ENCODE measurements at places on chromosomes 5 and 9.

DNA sequence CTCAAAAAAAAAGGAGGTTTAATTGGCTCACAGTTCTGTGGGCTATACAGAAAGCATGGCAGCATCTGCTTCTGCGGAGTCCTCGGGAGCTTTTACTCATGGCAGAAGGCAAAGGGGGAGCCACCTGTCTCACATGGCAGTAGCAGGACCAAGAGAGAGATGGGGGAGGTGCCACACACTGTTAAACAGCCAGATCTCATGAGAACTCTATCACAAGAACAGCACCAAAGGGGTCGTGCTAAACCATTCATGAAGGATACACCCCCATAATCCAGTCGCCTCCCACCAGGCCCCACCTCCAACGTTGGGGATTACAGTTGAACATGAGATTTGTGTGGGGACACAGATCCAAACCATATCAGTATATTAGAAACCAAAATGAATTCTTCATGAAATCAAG, 28.3 kb upstream of the CXXC5 start:
- no peak for DNase-seq

DNA sequence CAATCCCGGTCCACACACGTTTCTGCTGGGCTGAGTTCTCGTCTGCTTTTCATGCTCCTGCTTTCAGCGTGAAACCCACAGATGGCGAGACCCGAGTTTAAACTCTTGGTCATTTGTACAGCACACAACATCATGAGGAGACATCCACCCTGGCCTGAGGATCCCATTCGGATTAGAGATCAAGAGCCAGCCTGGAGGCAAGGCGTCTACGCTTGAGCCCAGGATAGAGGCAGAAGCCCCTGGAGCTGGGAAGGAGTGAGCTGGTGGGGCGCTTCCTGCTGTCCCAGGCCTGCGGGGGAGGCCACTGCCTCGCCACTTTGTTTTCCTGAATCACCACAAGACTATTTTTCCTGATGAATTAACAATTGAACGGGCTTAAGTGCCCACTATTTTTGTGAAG, 281.9 kb upstream of the IRX4 start:
- DNase-seq = no peak

- no peak for DNase-seq
Observed at GRCh38 chr5:13921578-13921977, 22.9 kb downstream of the DNAH5 start.

DNA sequence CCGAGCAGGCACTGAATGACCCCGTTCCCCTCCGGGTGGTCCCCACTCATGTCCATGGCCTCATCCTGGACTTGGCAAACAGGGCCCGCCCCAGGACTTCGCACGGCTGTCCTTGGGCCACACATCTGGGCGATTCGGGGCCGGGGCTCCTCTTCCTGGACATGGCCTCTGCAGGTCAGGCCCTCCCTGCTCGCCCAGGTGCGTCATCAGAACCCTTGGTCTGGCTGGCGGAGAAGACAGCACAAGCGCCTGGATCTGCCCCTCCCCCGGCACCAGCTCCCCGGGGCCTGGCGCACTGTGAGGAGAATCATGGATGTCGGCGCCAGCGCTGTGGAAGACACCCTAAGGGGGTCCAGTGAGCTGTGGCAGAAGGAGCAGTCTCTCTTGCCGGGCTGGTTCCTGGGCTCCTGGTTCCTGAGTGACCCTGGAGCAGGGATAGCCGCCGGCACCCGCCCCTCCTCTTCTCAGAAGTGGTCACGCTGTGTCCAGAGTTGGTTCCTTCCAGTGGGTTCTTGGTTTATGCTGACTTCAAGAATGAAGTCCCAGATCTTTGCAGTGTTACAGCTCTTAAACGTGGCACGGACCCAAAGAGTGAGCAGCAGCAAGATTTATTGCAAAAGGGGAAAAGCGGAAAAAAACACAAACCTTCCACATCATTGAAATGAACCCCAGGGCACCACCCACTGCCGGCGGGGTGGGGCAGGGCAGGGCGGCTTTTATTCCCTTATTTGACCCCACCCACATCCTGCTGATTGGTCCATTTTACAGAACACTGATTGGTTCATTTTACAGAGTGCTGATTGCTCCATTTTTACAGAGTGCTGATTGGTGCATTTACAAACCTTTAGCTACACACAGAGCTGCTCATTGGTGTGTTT, 25.9 kb upstream of the SLC12A7 start:
- DNase-seq = no peak

GRCh38 chr9:37163299-37163698, 42.9 kb downstream of the ZCCHC7 start:
- DNase-seq = no peak

DNA sequence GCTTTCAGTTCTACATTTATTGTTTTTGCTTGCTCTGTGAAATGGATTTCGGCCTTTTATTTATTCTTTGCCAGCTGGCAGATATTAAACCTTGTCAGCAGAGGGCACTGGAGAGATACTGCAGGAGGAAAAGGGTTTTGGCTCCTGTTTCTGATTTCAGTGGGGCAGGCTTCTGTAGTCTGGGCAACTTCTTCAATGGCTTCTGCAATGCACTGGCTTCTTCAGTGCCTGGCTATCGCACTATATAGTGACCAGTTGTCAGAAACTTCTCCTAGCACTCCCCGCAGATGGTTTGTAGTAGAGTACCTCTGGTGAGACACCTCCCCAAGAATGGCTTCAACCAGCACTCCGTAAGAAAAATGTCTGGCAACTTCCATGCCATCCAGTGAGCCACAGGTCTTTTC, 3.2 kb upstream of the NFX1 start:
- DNase-seq = no peak

DNA sequence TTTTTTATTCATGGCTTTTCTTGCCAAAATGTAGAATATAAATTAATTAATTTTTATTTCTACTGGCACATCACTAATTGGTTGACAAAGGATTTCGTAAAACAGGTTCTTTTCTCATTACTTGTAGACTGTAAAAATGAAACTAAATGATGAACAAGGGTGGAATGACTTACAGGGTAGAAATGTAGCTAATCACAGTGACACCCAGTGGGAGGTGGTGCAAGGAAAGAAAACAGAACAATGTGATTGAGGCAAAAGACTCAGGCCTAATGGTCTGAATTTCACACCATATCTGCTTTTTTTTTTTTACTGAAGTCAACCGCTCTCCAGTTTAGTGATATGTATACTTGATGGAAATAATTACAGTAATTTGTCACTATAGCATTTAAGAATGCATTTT, 28.9 kb downstream of the GABRG2 start:
- no peak for DNase-seq

- DNase-seq = peak; percentile 44
Observed at GRCh38 chr5:96614110-96614691, 48.0 kb upstream of the CAST start.

GRCh38 chr9:127417131-127418036, 6.8 kb upstream of the ZNF79 start:
- DNase-seq = no peak

DNA sequence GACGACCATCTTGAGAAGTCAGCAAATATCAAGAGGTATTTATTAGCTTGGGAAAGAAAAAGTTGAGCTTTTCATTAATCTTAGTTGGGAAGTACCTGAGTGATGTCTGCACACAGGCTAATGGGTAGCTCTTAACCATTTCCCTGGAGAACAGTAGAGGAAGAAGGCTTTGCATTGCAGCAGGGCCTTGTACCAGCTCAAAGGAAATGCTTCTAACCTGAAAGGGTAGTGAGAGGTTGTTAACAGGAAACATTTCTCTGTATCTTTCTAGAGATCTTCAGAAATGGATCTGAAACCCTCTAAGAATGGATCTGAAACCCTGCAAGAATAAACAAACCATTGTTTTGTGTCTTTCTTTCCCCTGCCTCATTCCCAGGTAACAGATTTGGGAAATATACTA, 393.3 kb downstream of the PLK2 start:
- no peak for DNase-seq

DNA sequence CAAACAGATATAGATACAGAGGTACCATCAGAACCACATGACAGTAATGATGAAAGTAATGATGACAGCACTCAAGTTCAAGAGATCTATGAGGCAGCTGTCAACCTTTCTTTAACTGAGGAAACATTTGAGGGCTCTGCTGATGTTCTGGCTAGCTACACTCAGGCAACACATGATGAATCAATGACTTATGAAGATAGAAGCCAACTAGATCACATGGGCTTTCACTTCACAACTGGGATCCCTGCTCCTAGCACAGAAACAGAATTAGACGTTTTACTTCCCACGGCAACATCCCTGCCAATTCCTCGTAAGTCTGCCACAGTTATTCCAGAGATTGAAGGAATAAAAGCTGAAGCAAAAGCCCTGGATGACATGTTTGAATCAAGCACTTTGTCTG, 69.2 kb downstream of the VCAN start:
- no peak for DNase-seq

- DNase-seq = peak; percentile 33
Observed at GRCh38 chr5:137186759-137187461, 312.2 kb downstream of the SPOCK1 start.

GRCh38 chr9:124593651-124594058, 86.5 kb upstream of the NR5A1 start:
- no peak for DNase-seq

DNA sequence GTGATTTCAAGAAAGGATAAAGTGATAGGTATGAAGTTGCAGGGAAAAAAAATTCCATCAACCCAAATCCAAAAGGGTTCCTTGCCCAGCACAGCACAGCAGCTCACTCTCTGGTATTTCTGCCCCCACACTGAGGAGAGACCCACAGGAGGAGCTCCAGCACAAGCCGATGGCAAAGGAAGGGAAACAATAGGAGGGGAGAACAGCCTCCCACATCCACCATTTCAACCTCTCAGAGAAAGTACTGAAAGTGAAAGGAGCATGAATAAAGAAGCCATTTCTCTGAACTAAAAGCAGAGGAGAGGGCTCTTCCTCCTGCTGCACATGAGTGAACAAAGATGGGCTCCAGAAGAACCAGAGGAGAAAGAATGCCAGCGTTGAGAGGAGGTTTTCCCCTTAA, 54.9 kb upstream of the ZSWIM6 start:
- DNase-seq = no peak

GRCh38 chr5:149036168-149036567, 26.7 kb downstream of the SH3TC2 start:
- DNase-seq = no peak

DNA sequence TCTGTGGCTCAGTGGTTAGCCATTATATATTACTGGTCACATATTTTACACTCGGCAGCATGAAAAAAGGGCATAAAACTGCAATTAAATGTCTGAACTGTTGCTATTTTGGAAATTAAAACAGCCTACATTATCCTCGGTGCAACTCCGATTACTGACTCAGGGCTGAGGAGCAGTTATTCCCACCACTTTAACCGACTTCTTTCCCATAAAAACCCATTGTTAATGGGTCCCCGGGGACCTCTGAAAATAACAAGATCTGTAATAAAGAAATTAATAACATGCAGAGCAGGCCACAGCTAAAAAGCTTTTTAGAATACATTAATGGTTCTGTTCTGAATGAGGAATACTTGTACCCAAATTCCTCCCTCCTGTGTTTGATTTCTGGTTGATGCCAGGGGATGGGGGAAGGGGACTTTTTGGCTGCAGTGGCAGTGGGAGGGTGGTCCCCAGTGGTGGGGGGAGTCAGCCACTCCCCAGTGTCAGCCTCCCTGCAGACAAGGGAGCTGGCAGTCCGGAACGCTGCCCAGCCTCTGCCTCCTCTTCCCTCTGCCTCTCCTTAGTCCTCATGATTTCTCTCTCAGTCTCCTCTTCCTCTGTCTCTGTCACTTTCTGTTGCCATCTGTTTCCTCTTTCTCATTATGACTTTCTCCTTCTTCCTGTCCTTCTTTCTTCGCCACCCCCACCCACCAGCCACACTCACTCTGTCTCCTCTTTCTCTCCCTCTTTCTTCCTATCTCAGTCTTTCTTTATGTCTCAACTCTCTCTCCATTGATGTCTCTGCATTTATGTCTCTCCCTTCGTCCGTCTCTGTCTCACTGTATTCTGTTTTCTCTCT, 59.0 kb upstream of the ZBTB43 start:
- no peak for DNase-seq

DNA sequence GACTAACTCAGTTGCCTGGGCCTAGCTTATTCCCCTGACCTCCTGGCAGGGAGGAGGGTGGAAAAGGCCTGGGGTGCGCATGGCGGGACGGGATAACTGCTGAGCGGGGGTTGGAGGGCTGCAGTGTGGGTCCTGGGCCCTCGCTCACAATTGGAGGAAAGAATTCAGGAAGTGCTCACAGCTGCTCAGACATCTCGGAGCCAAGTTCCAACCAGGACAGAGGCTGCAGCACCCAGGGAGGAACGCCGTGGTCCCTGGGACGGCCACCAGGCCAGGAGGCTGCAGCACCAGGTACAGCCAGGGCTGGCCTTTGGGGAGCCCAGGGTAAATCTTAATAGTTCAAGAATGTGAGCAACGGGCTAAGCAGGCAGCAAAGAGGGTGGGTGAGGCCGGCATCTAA, at the start of gene SPAAR:
TSS of gene SPAAR (plus strand) at position 217 of the 400 bp plus-strand sequence. CDS start 974 bp downstream, outside the sequence.
- peak; percentile 41 for DNase-seq

GRCh38 chr5:31663519-31663918, 24.6 kb downstream of the PDZD2 start:
- DNase-seq = peak; percentile 49

DNA sequence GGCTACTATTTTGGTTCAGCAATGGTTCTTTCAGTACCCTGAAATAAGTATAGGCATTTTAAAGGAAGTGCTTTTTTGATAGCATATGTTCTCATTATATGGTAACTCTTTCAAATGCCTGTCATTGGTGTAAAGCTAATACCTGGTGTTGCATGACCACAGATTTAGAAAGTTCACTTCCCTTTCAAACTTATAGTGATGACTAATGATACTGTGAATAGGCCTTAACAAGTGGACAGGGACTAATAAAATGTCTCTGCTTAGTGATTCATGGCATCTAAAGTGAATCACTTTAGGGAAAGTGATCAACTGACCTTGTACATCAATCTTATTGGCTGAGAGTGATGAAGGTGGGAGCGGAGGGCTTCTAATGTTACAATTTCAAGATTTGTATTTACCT, 21.6 kb downstream of the MRPL22 start:
- DNase-seq = no peak

DNA sequence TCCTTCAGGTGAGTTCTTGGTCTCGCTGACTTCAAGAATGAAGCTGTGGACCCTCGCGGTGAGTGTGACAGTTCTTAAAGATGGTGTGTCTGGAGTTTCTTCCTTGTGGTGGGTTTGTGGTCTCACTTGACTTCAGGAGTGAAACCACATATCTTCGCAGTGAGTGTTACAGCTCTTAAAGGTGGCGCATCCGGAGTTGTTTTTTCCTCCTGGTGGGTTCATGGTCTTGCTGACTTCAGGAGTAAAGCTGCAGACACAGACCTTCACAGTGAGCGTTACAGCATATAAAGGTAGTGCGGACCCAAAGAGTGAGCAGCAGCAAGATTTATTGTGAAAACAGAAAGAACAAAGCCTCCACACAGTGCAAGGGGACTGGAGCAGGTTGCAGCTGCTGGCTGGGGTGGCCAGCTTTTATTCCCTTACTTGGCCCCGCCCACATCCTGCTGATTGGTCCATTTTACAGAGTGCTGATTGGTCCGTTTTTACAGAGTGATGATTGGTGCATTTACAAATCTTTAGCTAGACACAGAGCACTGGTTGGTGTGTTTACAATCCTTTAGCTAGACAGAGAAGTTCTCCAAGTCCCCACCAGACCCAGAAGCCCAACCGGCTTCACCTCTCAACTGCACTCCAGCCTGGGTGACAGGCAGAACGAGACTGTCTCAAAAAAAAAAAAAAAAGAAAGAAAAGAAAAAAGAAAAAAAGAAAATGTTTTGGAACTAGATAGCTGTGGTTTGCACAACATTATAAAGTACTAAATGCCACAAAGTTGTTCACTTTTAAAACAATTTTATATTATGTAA, 9.1 kb upstream of the ERMP1 start:
- no peak for DNase-seq

GRCh38 chr9:127140842-127141675, 18.6 kb upstream of the ANGPTL2 start:
- no peak for DNase-seq

GRCh38 chr5:139898981-139899380, 103.4 kb downstream of the PSD2 start:
- DNase-seq = no peak

GRCh38 chr5:51033215-51033614, 350.0 kb upstream of the ISL1 start:
- no peak for DNase-seq
